ENCODE measurements at places on chromosomes 11 and 22.

DNA sequence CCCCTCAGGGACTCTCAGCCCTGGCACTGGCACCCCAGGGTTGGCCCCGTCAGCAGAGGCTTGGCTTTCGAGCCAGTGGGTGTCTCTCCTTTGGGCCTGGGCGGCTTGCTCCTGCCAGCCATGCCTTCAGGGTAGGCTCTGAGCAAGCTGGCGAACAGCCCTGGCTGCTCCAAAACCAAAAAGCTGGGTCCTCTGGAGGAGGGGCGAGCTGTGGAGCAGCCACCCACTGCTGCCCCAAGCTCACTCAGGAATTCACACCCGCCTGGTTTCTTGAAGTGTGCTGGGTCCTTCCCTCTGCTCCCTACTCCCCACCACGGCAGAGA lies 6.2 kb downstream of the YDJC start:
- no peak for DNase-seq

DNA sequence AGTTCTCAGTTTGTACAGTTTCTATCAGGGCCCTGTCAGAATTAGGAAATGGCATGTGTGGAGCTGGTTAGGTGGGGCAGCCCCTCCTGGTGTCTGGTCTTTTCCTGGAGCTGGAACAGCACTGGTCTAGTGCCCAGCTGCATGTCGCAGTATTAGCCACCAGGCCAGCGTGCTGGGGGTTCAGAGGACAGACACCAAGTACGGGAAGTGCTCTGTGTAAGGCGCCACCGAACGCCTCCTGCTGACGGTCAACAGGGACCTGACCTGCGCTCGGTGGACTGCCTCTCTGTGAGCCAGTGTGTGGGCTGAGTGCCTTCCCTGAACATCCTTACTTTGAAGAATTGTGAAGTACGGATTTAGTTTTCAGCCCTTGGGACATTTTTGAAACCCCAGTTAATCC lies 33.9 kb downstream of the AP2A2 start:
- DNase-seq, result no peak

DNA sequence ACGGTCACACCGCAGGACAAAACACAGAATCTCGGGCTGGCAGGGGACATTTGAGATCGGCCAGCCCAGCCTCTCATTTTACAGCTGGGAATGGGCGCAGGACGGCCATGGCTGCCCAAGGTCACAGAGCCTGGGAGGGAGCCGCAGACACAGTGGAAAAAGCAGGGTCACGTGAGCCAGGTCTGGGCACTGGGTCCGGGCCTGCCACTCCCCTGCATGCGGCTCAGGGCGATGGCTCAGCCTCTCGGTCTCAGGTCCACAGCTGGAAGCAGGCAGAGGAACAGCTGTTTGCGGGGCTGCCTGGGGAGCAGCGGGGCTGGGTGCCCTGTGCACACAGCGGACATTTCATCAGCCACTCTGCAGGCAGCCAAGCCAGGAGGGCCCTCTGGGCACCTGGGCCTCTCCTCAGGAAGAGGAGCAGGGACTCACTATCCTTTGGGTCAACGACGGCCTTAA lies 10.4 kb upstream of the PPARA start:
- no peak for DNase-seq

- no peak for DNase-seq
These were observed 10.9 kb downstream of the CHADL start for GRCh38 chr22:41229730-41230400.

- no peak for DNase-seq
These were observed 105.0 kb downstream of the TRPC6 start for GRCh38 chr11:101478587-101479369.

GRCh38 chr11:104618954-104619353 lies 279.3 kb downstream of the CASP12 start:
- DNase-seq, result no peak

GRCh38 chr22:49660794-49661781 lies 166.6 kb downstream of the BRD1 start:
- DNase-seq, result no peak

DNA sequence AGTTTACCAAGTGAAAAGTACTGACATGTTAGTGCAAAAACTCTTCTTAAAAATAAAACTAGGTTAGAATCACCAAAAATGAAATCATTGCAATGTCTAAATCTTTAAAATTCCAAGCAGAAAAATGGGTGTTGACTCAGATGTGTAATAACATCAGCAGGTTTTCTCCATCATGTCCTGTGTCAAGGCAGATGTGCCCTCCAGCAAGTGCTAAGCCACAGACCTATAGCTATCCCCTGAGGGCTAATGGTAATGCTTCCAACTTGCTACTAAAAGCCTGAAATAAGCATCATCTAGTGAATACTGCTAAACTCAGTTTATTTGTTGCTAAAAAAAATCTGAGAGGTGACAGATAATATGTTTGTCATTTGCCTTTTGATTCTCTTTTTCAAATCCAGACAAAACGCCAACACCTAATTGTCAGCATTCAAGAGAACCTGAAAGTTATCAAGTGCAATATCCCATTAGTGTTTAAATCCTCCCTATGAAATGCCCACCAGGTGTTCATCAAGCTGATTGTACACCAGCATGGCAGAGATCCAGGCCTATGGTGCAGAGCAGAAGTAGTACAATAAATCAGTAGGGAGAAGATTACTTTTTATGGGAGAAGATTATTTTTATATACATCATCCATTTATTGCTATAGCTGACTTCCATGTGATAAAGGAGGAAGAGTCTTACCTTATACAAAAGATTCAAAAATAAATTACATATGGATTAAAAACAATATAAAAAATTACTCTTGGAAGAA lies 55.1 kb upstream of the SYT9 start:
- DNase-seq, result no peak

- no peak for DNase-seq
These were observed 52.5 kb downstream of the TRIM44 start for GRCh38 chr11:35714882-35715627.

DNA sequence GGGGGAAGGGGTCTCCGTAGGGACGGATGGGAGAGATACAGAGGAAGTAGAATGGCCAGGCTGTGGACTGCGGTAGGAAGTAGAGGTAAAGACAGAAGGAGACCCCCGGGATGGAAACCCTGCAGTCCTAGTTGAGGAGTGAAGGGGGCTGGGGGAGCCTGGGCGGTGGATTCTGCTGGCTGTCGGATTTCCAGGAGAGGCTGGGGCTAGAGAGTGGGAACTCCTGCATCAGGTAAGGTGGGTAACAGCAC lies 727 bp upstream of the SCARF2 start:
- no peak for DNase-seq

DNA sequence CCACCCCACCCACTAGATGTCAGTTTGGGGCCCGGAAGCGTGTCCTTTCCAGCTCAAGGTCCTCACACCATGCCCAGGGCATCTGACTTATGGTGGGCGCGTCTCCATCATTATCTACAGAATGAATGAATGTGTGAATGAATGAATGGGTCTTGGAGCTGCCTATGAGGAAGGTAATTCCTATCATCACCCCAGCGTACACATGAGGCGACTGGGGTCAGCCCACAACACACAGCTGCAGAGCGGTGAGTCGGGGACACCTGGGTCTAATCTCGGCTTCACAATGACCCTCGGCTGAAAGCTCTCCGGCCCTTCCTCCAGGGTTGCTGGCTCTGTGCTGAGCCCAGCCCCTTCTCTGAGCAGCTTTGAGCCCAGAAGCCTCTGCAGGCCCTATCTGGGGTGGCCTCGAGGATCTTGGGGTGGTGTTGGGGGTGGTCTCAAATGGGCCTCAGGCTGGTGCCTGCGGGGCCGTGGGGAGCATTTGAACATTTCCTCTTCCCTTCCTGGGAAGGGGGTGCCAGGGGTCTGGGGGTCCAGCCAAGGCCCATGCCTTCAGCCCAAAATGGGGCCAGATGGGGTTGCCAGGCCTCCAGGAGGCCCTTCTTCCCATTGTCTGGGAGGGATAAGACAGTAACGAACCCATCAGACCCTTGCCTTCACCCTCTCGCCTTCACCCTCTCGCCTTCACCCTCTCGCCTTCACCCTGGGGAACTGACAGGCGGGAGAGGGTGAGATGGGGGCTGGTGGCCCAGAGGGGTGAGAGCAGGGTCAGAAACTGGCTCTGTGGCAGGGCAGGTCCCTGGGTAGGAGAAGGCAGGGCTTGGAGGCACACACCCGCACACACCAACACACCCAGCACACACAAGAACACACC lies 82.4 kb downstream of the MYEOV start:
- no peak for DNase-seq

GRCh38 chr22:40212121-40212520 lies 34.4 kb downstream of the TNRC6B start:
- DNase-seq, result no peak

DNA sequence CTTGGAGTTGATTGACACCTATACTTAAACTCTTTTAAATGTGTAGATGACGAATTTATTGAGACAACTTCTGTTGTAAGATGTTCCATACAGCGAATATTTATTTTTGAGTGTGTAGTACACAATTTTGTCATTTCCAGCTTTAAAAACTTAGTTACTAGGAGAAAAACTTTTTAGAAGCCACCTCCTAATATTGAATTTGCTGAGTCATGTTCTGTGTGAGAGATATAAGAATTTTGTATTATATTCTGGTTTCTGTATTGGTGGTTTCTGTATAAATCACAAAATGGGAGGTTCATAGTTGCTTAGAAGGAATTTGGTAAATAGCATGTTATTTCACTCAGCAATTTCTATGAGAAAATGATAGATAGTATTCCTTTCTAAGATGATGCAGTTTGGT lies 171.3 kb downstream of the WNT11 start:
- DNase-seq, result no peak

DNA sequence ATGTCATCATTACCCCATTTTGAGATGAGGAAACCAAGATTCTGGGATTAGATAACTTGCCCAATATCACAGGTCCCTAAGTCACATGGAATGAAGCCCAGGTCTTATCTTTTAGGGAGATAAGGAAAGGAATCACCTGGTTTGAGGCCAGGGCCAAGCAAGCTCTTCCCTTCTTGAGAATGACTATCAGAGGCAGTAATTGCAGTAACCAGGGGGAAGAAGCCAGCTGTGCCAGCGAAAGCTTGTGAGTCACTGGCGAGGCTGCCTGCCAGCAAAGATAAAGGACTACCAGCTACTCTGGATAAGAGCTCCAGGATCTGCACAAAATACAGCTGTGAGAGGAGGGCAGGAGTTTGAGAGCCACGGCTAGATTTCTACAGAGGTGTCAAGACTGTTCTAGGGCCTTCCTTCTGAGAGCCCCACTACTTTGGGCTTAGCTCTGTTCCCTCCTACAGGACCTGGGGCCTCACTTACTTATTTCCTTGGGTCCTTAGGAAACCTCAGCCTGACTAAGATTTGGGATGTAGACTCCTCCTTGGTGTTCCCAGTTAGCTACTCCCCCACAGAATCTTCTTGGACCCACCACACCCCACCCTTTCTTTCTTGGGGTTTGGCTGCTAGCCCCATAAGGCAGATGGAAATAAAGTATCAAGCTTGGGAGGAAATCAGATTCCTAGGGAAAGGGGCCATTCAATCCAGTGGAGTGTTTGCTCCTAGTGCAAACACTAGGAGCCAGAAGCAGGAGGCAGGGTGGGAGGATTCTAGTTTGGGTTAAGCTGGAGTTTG lies 9.7 kb upstream of the CCKBR start:
- DNase-seq, result no peak
